NCI-H526 (cell line): ENCODE measurements at places on chromosomes 2 and 18.

- no peak for DNase-seq
These were observed 257.4 kb downstream of the DOK6 start for GRCh38 chr18:69658103-69658502.

DNA sequence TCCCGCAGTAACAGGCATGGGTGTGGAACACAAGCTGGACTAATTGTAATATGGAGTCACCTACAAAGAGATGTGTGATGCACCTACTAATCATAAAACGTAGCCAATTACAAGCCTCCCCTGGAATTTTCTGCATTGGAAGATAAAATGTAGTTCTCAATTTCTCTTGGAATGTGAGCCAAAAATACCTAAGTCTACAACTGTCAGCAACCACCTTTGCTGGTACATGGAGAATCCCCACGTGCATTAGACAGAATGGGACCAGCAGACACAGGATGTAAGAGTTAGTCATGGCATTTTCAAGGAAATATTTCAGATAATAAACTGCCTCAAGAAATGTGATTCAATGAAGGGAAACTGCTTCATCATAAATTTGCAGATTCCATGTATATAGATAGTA, 85.6 kb upstream of the DCC start:
- DNase-seq = no peak

DNA sequence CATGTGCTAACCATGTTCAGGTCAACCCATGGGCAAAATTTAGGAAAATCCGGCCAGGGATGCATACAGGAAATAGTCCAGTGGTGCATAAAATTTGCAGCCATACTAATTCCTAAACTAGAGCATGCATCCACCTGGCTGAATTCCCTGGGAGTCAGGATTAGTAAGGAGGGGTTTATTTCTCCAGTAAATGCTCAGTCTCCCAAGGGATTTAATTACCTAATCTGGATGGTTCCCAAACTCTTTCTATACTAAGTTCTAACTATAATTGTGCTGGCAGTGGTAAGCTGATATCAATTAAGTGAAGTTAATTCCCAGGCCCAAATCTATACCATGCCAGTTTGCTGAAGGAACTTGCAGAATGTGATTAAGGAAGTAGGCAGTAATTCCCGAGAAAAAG, 26.2 kb upstream of the EVA1A start:
- no peak for DNase-seq

DNA sequence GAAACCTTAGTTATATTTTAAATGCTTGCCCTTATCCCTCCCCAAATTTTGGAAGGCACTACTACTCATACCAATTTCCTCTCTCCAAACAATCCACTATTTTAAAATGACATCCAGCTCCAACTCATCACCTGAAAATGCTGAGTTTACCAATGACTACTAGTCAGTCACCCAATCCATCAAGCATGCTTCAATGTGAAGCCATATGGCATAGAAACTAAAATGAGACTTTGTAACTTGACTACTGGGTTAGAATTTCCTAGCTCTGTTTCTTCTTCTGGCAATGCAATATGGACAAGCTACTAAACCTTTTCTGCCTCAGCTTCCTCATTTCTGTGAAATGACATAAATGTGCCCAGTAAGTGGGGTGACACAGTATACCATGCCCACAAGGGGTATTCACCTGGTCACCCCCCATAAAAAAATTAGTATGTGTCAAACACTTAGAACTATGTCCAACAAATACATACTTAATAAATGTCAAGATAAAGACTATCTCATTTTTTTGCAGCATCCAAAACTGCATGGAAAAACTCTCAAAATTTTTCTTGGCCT, 10.0 kb upstream of the STPG4 start:
- DNase-seq = no peak

DNA sequence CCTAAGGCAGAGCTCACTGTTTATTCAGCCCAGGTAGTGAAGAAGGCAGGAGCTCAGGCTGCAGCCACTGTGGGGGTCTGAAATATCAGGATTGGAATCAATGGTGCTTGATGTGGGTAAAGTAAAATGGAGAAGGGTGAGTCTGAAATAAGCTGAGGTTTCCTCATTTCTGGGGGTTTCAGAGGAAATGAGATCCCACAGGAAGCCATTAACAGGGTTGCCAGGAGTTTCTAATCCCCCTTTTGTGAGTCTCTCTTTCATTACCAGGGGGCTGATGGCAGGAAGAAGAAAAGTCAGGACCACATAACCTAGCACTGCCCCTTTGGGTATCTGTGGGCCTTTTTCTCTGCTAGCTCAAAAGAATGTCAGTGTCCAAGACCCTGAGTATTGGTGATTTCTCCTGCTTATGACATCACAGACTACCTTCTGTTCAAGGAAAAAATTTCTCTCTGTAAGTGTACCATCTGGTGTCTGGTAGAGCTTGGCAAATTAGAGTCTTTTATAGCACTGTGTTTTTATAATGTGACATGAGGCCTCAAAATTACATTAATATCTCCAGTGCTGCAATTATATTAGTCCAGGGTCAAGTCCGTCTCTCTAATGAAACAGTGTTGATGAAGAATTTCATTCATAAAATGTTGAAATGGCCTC, 56.0 kb downstream of the LBH start:
- DNase-seq = no peak

DNA sequence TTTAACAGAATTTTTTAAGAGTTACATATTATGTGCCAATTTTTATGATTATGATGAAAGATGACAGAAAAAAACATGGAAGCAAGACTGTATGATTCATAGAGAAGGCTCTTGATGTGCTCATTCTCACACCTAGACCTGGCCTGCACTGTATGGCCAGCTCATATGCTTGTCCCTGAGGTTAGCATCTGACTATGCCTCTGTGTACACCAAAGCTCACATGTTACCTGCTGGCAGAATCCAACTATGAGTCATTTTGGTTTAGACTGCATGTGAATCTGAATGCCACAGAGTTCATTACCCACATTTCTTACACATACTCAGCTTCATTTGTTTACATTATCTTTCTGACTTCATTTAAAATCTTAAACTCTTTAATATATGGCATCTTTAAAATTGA, 139.0 kb downstream of the DSC3 start:
- DNase-seq = no peak

- DNase-seq = no peak
These were observed 126.0 kb downstream of the MEP1B start for GRCh38 chr18:32315881-32316280.

DNA sequence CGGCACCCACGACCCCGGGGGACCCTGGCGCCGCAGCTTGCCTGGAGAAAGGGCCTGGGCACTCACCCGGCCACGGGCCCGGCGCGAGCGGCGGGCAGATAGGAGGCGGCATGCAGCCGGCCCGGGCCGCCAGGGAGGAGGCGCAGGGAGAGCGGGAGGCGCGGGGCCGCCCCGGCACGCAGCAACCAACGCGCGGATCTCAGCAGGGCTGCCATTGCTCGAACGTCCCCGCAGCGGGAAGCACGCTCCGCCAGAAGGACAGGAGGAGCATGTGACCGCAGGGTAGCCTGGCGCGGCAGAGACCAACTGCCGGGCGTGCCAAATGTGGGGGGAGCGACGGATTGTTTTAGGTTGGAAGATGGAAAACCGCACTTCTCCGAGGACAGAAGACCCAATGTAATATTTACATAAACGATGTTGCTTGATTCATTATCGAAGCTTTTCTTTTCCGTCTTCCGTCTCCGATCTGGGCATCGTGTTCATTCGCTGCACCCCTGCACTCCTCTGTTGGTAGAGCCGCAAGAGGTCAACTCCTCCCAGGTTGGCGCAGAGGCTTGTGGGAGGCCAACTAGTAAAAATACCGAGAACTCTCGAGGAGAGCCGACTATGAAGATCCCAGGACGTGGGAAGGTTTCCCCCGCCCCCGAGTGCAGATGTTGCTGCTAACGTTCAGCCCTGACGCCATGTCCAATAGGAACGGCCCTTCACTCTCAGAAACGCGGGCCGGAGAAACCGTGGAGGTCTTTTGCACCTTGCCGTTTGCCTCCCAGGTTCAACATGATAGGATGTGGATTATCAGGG, at the start of gene LRPPRC:
LRPPRC (minus strand) TSS at position 257 of the 801 bp plus-strand sequence; CDS start at position 215, 42 bp downstream.
- DNase-seq = peak; percentile 90

DNA sequence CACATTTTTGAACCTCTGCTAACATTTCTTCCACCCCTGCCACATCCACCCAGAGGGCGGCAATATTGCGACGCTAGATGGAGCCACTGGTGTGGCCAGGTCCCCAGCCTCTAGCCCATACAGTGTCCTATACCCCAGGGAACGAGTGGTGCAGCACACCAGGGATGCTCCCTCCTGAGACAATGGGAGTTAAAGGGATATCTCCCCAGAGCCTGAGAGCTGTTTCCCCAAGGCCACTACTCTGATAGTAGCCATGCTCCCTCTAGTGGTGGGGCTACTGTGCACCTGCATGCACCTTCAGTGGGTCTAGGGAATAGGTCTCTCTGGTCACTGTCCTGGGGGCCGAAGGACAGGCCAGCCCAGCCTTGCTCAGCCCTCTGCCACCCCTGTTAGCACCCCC, 336.4 kb upstream of the FSHR start:
- DNase-seq = no peak

- DNase-seq = no peak
These were observed 775 bp downstream of the RNF125 start for GRCh38 chr18:32019251-32019948.

GRCh38 chr18:7775843-7776242, 208.7 kb downstream of the PTPRM start:
- DNase-seq = no peak

DNA sequence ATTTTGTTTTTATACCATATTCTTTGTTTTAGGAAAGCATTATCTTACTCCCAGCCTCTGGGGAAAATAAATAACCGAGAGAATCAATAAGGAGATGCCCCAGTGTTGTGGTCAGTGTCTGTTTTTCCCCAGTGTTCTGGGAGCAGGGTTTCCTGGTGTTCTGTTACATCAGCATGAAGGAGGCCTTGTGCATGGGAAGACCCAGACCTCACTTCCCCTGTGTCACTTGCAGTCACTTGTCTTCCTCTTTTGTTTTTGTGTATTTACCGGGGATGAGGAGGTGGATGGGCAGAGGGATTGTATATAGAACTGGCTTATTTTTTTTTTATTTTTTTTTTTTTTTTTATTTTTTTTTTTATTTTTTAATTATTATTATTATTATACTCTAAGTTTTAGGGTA, 45.0 kb upstream of the MGAT5 start:
- no peak for DNase-seq
